Stimulated activated CD8-positive, alpha-beta memory T cell treated with anti-CD3 and anti-CD28 coated beads, Interleukin-15, amount 100 ng/mL, for 24 hours (primary cell): ENCODE measurements at places on chromosomes 13 and 19.

DNA sequence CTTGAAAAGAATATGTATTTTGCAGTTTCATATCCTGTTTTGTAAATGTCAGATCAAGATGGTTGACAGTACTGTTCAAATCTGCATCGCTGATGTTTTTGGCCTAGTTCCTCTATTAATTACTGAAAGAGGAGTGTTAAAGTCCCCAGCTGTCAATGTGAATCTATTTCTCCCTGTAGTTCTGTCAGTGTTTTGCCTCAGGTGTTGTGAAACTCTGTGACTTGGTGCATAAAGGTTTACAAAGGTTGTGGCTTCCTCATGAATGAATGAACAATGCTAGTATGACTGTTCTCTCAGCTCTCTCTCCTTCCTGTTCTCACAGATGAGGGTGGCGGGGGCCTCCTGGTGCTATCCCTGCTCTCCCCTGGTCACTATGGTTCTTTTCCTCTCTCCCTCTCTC lies 142.4 kb downstream of the MYCBP2 start:
- no peak for DNase-seq

- DNase-seq = no peak
These were observed 150.9 kb downstream of the RGCC start for GRCh38 chr13:41608111-41608838.

DNA sequence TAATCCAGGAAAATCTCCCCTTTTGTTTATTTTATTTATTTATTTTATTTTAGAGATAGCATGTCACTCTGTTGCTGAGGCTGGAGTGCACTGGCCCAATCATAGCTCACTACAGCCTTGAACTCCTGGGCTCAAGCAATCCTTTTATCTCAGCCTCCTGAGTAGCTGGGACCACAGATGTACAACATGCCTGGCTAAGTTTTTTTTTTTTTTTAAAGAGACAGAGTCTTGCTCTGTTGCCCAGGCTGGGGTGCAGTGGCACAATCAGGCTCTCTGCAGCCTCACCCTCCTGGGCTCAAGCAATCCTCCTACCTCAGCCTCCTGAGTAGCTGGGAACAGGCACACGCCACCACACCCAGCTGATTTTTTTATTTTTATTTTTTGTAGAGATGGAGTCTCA lies 6.3 kb upstream of the PDCD2L start:
- no peak for DNase-seq

DNA sequence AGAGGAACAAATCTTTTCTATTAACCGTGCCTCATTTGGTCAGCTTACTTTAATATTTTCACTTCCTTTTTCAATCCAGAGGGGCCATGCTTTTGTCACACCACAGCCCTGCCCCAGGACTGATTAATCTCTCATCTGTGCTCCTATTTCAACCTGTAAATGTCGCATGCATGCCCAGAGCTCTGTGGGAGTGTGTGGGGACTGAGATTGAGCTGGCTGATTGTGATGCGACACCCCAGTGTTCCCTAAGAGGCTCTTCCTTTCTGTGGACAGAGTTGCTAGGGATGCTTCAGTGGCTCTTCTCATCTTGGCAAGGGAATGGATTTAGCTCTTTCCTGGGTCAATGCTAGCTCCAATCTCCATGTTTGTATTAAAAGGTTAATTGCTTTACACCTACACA lies 249.6 kb downstream of the TDRD3 start:
- no peak for DNase-seq

DNA sequence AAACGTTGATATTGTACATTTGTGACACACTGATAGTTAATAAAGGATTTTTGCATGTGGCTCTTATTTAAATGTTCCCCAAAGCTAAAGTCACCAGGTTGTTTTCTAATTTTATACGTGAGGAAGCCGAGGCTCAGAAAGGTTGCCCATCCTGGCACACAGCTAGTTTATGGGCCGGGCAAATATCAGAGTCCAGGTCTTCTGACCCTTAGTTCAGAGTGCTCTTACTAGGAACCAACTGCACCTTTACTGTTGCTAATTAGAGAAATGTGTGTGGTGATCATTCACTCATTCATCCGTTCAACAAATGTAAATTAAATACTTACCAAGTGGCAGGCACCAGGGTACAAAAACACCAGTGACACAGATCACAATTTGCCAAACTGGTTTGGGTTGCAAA lies 46.3 kb upstream of the RGCC start:
- DNase-seq = no peak

- no peak for DNase-seq
These were observed at the start of gene CCNA1 for GRCh38 chr13:36432106-36432544. TSS of gene CCNA1 (plus strand) at chr13:36432495. CDS start at chr13:36433057, 562 bp downstream.

DNA sequence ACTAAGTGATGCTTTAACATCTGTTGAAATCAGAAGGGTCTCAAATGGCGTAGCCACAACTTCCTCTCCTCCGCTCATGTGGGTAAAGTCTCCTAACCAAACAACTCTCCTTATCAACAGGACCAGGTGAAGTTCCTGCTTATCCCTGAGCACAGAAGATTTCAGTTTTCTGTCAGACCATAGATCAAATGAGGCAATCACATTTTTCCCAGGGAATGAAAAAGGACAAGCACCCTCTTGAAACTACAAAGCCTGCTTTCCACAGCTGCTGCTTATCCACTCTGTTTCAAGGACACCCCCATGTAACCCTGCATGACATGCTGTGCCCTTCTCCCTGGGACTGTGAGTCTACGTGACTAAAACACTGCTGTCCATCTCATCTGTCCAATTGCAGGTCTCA lies 788.3 kb upstream of the SLITRK5 start:
- no peak for DNase-seq

DNA sequence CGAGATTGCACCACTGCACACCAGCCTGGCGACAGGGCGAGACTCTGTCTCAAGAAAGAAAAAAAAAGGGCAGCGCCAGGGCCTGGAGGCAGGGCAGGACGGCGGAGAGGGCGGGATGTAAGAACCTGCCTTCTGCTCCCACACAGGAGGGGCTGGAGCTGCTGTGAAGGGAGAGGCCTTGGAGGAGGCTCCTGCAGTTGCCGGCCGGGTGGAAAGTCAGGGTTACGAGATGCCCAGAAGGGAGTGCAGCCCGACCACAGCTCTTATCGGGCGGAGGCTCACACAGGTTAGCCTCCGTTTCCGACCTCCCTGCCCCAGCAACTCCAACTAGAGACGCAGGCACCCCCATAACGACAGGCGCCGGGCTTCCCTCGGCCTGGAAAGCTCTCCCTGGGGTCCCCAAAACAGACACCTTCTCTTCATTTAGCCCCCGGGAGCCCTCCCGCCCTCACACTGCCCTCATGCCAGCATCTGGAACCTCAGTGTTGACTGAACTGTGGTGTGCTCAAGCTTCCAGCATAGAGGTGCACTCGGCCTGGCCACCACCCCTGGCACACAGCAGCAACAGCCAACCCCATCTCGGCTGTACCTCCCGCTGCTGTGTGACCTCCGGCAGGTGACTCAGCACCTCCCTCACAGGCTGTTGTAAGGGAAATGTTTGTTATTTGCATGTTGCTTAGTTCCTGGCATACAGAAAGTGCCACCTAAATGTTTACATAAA lies 1.4 kb downstream of the PLPP2 start:
- DNase-seq = no peak

GRCh38 chr13:20825477-20825875 lies 51.7 kb upstream of the EEF1AKMT1 start:
- DNase-seq = no peak

DNA sequence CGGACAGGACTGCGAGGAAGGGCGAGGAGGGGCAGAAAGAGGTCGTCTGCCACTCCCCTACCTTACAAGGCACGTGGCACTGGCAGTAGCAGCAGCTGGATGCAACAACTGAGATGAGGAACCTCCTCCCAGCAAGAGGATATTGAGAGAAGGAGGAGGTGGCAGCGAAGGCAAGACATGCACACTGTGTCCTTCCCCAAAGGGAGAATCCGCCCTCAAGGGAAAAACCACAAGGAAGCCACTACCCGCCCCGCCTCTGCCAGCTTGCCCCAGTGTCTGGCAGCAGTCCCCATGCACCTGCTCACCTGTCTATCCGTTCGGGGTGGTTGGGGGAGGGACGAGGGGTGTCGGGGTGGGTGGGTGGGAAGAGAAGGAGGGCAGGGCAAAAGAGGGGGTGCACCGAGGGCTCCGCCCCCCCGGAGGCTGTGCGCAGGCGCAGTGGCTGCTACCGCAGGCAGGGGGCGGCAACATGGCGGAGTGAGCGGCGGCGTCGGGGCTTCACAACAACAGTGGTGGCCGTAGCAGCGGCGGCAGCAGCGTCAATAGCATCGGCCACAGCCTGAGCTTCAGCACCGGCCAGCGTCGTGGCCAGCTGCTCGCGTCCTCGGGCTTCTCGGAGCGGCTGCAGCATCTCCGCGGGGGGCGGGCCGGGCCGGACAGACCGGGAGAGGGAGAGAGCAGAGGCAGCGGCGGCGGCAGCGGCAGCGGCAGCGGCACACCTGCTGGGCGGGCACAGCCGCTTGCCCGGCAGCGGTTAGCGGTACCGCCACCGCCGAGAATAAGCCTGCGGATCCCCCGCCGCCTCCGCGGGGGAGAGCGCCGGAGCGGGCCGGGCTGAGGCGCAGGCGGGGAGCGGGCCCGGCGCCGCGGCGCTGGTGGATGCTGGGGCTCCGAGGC lies at the start of gene NBEA:
Gene NBEA, plus strand, starts transcription at position 436 of the 897 bp plus-strand sequence. CDS start 551 bp downstream, outside the sequence.
- peak; percentile 44 for DNase-seq
